ENCODE measurements at places on chromosomes 12 and 14.

GRCh38 chr14:97781961-97782360, 984.8 kb downstream of the VRK1 start:
- no peak for DNase-seq

DNA sequence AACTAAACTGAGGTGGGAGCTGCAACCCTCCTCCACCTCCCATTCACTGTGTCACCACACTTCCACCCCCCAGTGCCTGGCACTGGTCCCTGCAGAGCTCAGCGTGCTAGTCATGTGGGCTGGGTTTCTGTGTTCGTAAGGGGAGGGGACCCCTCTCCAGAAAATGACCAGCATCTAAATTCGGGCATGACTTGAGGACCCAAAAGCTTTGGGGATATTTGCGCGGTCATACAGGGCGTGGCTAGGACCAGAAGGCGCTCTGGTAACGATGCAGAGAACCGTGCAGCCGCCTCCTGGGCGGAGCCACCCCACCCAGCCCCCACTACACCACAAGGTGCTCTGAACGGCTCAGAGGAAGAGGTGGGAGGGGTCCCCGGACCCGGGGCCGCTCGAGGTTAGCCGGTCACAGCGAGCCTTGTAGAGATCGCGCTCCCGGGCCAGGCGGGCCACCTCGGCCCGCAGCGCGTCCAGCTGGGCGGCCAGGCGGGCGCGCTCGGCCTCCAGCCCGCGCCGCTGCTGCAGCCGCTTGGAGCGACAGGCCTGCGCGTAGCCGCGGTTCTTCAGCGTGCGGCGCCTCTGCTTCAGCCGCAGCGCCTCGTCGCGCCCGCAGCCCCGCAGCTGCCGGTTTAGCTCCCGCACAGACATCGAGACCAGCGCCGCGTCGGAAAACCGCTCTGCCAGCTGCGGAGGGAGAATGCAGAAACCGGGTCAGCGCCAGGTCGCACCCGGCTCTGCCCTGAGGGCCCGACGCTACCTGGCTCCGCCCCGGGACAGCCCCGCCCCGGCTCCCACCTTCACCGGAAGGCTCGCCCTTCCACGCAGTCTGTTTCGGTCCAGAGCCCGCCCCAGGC, 9.8 kb downstream of the CPNE6 start:
- peak; percentile 87 for DNase-seq

DNA sequence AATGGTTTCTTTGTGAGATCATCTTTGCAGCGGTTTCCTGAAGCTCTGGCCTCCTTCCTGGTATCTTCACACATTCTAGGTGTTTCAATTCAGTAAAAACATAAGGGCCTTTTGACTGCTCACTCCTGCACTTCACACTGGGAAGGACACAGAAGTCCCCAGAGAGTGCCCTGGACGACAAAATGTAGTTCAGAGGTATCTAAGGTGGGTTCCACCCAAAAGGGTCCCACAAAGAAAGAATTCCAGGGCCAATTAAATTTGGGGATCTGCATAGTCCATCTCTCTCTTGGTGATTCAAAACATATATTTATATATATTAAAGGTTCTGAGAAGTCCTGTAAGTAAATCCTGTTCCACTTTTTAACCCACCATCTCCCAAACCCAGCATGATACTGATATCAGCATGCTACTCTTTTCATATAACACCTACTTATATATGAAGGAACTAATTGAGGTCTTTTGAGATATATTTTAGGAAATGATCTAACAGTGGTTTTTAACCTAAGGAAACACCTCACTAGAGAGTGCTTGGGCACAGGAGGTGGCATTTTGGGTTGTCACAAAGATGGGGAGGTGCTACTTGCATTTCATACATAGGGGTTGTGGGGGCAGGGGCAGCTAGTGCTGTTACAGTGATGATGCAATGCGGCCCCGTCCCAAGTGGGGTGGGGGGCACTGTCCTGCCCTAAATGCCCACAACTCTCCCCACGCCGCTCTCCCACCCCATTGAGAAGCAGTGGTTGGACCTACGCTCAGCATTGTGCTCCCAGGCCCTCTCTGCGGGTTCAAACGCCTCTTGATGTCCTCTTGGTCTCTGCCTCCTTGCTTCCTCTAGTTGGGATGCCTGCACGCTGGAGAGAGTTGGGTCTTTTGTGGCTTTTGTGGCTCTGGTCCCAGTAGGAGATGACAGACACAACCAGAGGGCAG, 109.4 kb downstream of the ARF6 start:
- DNase-seq: no peak

DNA sequence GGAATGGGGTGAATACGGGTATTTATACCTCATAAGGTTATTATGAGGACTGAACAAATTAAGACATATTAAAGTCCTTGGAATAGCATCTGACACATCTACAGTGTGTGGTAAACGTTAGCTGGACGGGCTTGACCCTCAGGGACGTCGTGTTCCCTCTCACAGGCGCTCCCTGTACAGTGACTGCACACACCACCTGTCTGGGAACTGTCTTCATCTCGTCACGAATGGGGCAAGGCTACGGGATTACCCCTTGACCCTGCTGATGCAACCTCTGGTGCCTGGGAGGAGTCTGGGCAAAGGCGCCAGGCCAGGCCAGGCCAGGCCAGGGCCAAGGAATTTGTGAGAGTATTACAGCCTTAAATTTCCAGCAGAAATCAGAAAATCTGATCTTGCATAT, 191.1 kb downstream of the CALM1 start:
- no peak for DNase-seq

DNA sequence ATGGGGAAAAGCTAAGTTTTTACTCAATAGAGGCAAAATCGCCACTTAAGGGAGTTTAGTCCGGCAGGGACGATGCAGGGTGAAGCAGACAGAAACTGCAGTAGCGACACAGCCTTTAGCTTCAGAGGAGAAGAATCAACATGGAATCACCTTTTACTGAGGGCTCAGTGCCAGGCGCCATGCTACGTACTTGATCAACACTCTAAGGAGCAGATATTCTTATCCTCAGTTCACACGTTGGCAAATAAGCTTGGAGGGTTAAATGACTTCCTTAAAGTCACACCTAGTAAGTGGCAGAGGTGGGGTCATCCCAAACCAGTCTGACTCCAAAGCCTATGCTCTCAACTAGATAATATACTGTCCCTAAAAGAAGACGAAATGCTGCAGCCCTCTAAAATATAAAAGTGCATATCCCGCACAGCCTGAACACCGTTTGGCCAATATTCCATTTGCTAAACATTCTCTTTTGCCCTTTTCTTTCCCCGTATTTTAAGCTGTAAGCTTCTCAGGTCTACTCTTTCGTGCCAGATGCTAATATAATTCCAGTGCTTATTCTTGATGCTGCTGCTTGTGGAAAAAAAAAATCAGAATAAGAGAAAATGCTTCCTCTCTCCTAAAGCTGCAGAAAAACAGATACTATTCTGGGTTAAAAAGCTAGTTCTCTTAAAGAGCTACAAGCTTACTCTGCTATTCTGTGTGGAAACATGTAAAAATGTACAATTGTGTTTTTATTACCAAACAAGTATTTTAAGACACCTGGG, 10.9 kb downstream of the CCDC92 start:
- DNase-seq: no peak

DNA sequence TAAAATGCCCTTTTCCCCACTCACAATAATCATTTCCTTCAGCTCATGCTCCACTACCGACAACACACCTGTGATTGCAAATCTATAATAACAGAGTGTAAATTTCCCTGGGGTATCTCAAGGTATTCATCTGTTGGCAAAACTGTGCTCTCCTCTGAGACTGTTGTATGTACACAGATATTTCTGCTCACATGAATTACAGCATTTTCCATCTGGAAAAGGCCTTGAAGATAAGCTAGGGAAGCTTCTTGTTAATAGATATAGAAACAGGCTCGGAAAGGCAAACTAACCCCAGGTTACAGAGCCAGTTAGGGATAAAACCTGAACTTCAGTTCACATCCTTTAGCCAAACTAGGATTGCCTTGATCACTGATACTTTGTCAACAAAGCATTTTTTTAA, 210.4 kb upstream of the KRR1 start:
- DNase-seq: no peak

- DNase-seq: no peak
Measured at GRCh38 chr12:50326590-50327284, 43.4 kb upstream of the LIMA1 start.

GRCh38 chr14:73236752-73237218, 521 bp upstream of the PAPLN start:
- no peak for DNase-seq

DNA sequence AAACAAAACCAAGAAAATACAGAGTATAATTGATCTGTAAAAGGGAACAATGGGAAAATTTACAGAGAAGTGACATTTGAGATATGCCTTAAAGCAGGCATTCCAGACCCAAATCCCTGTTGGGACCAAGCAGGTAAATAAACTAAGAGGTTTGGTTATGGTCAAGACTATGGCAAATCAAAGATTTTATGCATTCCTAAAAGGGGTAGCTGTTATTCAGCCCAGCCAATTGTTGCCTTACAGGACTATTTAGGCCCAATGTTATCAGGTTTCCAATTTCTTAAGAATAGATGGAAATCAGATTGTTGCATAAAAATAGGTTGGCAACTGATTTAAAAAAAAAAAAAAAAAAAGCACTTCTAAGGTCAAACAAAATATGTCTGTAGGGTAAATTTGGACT, 5.3 kb downstream of the DNAI7 start:
- no peak for DNase-seq

GRCh38 chr14:23307687-23308644, 1.3 kb downstream of the BCL2L2 start:
- DNase-seq: no peak

- DNase-seq: no peak
Measured at GRCh38 chr14:82387699-82388098, 854.0 kb upstream of the SEL1L start.

GRCh38 chr12:72275526-72275925, 3.4 kb downstream of the TRHDE start:
- no peak for DNase-seq

DNA sequence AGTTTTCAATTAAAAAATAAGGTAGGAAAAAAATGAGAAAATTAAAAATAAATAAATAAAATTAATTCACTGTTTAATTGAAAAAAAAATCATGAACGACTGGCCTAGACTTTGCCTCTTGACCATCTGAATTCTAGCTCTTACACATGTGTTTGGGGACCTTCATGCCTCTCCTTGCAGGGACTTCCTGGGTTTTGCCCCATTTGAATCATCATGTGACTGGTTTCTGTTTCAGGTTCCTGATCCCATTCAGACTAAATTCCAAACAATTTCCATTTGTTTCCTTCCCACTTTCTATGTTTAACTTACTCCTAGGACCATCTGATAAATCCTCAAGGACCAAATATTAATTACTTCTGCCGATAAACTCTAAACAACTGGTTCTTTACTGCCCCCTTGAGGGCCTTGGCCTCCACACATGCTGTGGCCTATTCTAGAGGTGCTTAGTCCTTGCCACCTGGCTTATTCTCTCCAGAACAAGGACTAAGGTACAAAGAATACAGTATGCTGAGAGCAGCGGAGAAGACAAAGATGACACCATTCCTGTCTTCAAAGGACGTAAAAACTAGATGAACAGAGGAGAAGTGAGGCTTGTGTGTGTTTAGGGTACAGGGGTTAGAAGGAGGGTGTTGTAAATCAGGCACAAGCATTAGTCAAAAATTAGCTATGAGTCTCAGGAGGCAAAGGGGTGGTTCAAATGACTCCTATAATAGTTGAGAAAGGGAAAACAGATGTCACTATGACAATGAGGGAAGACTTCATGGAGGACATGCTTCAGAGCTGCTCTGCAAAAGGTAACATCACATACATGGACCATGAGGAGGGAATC, 125.8 kb upstream of the AVPR1A start:
- DNase-seq: peak; percentile 68

- no peak for DNase-seq
Measured at GRCh38 chr12:117188961-117189724, 1.1 kb downstream of the FBXO21 start.

DNA sequence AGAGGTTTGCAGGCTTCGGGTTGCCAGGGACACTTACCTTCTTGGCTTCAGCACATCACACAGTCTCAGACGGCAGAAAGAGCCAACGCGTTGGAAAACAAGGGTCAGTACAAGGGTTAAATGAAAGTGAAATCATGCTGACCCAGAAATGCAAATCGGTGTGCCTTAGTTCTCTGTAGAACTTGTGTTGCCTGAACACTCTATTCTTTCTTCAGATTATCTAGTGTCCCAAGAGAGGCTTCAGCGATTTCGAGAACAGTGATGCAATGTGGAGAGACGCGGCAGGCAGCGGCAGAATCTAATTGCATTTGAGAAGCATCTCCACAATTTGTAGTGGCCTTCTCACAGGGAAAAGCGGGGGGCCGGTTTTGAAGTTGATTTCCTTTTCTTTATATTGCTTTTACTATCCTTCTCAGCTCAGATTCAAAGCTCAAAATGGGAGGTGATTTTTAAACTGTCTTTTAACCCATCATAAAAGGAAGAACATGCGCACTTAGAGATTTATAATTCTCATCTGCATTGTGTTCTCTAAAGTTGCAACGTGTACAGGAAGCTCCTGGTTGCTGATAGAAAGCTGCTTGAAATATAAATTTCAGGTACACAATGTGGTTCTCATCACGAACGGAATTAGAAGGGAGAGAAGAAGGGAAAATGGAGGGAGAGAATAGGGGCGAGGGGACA, 67.8 kb upstream of the EGLN3 start:
- no peak for DNase-seq

DNA sequence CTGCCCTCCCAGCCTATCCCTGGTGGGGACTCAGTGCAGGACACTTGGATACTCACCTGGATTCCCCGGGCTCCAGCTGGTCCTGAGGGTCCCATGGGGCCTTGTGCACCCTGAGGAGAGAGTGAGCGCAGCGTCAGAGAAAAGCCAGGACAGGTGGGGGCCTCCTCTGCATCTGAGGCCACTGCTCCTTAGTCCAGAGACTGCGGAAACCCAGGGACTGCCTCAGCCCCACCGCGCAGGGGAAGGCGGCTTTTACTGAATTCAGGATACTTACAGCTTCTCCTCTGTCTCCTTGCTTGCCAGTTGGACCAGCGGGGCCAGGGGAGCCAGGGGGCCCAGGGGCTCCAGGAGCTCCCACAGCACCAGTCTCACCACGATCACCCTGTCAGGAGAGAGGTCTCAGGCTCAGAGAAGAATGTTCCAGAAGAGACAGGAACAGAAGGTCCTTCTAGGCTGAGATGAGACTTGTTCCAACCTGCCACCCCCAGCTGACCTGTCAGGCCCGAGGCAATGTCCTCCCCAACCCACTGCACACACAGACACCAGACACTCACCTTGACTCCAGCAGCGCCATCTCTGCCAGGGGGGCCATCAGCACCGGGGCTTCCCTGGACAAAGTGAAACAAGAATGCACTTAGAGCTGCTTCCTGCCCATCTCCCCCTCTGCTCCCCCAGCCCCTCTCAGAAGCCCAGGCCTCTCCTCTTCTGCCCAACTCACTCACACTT, 13.8 kb downstream of the TMEM106C start:
- DNase-seq: no peak

DNA sequence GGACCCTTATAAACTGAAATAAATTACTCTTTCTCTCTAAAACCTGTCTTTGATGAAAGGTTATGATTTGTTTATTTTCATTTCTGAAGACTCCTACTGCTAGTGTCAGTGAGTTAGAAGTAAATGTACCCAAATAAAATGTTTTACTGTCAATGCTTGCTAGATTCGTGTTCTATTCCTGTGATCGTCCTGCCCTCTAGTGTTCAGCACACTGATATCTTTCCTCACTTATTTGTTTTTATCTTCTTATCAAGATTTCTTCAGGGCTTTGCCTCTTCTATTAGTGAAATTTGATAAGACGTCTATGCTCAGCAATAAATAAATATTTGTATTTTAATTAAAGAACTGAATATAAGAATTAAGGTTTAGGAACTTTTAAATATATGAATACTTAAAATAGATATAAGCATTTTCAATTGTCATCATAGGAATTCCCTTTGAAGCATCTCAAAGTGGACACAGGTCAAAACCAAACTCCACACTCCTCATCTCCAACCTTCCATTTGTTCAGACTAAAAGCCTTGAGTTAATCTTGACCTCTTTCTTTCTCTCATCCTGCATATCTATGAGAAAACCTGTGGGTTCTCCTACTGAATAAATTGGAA, 75.8 kb downstream of the C12orf50 start:
- no peak for DNase-seq

Measured in glutamatergic neuron (in vitro differentiated cells).